Activated naive CD4-positive, alpha-beta T cell treated with anti-CD3 and anti-CD28 coated beads for 36 hours (primary cell): ENCODE measurements at places on chromosomes 2 and 18.

GRCh38 chr2:64489081-64489751 is 34.9 kb upstream of the AFTPH start:
- no peak overlapping the region for H3K27ac ChIP-seq
- peaks cover 7% of the 10 kb centered on the region for H3K4me1 ChIP-seq
- H3K4me3 ChIP-seq = no peak overlapping the region
- H3K27me3 ChIP-seq = no peaks in the 10 kb centered on the region
- DNase-seq = no peak

- no peak for DNase-seq
- no peak overlapping the region for H3K27ac ChIP-seq
- H3K27me3 ChIP-seq = no peaks in the 10 kb centered on the region
- H3K4me1 ChIP-seq = no peaks in the 10 kb centered on the region
Measured at GRCh38 chr2:82795446-82795845, 1663.6 kb downstream of the SUCLG1 start.

DNA sequence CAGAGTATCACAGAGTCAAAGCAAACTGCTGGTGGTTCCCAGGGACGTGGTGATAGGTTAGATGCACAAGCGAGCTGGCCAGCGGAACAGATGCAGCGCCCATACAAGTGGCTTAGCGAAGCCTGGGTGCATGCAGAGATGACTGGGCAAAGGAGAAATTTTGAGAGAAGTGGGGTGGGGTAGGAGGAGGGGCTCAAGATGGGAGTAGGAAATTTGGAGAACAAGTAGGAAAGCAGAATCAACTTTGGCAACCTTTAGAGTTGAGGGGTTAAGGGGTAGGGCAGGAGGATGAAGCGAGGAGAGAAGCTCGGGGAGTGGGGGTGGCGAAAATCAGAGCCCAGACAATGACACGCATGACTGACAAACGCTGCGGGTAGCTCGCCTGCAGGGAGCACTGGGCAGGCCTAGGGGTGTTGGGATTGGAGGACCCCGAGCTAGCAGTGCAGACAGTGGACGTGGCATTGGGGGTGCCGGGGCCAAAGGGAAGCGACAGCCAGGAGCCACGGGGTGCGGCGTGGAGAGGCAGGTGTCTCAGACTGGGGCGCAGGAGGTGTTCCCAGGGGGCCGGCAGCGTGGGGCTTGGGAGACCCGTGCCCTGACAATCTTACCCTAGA is 431 bp downstream of the FAM98A start:
- H3K27ac ChIP-seq = peak overlapping the region; percentile 87
- peak; percentile 75 for DNase-seq
- peaks cover 25% of the 10 kb centered on the region for H3K4me1 ChIP-seq
- peak overlapping the region; percentile 95 for H3K4me3 ChIP-seq

DNA sequence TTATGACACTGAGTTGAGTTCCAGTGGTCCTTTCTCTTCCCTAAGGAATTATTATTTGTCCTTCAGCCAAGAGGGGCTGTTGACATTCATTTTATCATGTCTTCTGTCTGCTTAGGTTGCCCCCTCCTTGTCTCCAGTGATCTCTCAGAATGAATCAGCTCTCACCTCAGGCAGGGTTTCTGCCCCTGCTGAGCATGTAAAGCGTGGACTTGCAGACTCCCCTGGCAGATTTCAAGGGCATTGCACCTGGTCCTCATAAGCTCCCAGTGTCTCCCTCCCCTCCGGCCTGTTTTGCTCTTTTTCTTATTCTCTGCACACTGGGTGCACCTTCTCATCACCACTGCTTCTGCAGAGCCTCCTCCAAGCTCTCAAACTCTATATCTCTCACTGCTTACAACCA is 188.4 kb downstream of the KCNS3 start:
- no peak for DNase-seq
- no peaks in the 10 kb centered on the region for H3K36me3 ChIP-seq
- H3K4me1 ChIP-seq = no peaks in the 10 kb centered on the region
- H3K4me3 ChIP-seq = no peak overlapping the region

- H3K27me3 ChIP-seq = no peaks in the 10 kb centered on the region
- H3K4me1 ChIP-seq = peaks cover 46% of the 10 kb centered on the region
- H3K4me3 ChIP-seq = peak within 1 kb of the TSS; percentile 82
- peak; percentile 88 for DNase-seq
Measured at GRCh38 chr18:36828630-36829361, at the start of the genes KIAA1328 and TPGS2. Gene KIAA1328 (plus strand): TSS chr18:36829127. CDS start chr18:36829139, 12 bp downstream. Gene TPGS2 (minus strand): TSS chr18:36829002. CDS start chr18:36828767, 235 bp downstream.
